ENCODE measurements at places on chromosomes 11 and 22.

DNA sequence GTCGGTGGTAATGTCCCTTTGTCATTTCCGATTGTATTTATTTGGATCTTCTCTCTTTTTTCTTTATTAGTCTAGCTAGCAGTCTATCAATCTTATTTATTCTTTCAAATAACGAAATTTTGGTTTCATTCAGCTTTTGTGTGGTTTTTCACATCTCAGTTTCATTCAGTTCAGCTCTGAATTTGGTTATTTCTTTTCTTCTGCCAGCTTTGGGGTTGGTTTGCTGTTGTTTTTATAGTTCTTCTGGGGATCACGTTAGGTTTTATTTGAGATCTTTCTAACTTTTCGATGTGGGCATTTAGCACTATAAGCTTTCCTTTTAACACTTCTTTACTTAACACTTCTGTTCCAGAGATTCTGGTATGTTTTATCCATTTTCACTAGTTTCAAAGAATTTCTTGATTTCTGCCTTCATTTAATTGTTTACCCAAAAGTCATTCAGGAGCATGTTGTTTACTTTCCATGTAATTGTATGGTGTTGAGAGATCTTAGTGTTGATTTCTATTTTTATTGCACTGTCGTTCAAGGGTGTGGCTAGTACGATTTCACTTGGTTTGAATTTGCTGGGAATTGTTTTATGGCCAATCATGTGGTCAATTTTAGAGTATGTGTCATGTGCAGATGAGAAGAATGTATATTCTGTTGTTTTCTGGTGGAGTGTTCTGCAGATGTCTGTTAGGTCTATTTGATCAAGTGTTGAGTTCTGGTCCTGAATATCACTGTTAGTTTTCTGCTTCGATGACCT, 7.7 kb upstream of the SCGB1D1 start:
- peak; percentile 12 for DNase-seq

- no peak for DNase-seq
Observed at GRCh38 chr11:82959987-82960778, 58.6 kb downstream of the DDIAS start.

DNA sequence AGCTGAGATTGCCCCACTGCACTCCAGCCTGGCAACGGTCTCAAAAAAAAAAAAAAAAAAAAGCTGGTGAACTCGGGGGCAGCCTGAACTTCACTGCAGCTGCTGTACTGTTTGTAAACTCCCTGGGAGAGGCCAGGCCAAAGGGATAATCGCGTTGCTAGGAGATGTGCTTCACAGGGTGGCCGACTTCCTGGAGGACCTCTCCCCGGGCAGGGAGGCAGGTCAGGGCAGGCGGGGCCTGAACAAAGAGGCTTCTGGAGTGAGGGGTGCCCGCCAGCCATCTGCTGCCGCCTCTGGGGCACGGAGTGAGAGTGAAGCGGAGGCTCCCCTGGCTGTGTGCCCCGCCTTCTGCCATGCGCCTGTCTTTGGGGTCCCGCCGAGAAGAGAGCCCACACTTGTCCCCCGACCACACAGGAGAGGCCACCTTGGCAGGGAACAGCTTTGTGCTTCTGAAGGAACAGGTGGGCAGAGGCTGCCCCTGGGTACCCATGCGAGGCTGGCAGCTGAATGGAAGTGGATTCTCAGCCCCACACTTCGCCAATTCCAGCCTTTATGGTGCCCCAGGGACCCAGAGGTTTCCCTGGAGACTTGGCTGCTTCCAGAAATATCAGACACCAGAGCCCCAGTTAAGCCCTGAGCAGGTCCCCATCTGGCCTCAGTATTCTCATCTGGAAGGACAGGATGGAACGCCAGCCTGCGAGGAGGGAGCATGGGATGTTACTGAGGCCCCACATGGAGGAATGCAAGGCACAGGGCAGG, 29.6 kb downstream of the TMEM184B start:
- DNase-seq: no peak

GRCh38 chr11:64185175-64185692, 737 bp upstream of the STIP1 start:
- no peak for DNase-seq

- no peak for DNase-seq
Observed at GRCh38 chr11:33725496-33725895, 10.7 kb downstream of the CD59 start.

GRCh38 chr11:93668171-93668570, 6.7 kb downstream of the CEP295 start:
- DNase-seq: no peak

DNA sequence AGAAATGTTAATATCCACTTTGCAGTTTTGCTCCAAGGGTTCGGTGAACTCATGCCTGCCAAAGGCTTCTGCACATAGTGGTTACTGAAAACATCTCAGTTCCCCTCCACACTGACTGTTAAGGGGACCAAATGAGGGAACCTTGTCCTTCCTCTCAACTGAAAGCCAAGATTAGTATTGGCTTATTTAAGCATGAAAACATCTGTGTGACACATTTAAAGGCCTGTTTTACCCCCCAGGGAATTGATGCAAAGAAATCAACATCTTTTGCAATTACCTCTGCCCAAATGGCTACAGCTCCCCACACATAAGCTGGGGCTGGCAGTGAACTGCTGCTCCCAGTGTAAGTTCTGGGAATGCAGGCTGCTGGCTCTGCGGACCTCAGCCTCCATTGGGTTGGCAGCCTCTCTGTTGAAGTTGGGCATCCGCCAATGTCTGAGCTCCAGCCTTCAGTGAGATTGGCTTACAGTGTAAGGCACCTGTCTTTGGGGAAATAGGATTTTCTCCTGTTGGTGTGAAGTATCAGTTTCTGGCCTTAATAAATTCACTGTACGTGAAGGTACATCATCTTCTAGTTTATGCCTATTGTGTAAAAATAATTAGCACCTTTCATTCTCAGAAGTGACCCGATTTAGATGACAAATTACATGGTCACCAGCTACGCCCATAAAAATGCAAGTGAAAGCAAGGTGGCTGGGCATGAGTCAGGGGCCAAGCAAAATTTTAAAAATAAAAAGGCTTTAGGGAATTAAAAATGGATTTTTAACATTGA, 213.4 kb upstream of the SYN3 start:
- DNase-seq: no peak

- DNase-seq: no peak
Observed at GRCh38 chr22:48819232-48819631, 1008.4 kb downstream of the BRD1 start.

DNA sequence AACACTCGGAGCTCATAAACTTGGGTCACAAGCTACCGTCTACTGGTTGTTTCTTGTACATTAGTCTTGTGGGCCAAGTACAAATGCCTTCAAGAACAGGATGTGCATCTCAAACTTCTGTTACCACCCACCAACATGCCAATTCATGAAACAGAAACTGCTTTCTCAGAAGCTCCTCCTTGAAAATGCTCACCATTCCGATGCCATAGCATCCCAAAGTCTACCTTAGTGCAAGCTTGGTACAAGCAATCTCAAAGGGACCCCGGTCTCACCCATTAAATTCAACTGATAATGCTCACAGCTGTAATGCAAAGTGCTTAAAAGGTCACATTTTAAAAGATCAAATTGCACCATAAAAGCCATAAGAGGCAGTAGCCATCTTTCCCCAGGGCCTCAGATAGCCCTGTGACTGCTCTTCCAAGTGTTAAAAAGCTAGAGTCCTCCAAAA, 31.8 kb upstream of the CCDC34 start:
- no peak for DNase-seq

- no peak for DNase-seq
Observed at GRCh38 chr11:34145847-34146381, 40.5 kb downstream of the NAT10 start.

DNA sequence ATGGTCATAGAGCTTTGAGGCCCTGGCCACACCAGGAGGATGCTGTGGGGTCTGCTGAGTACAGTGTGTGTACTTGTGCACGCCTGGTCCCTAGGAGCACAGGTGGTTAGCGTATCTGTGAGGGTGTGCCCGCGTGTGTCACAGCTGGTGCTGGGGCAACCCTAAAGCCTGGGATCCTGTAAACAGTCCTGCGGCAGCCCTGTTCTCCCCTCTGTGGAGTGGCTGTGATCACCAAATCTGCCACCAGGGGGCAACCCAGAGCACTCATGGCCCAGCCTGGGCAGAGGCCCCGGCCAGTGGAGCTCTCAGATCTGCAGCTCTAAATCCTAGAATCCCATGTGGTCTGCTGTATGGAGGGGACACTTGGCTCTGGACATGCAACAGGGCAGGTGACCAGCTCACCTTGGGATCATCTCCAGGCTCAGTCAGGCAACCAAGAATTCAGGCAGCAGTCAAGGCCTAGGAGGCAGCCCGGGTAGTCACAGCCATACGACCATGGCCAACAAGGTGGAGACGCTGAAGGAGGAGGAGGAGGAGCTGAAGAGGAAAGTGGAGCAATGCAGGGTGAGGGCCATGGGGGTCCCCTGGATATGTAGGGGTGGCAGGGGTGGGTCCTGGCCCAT, 3.9 kb downstream of the SH3BP1 start:
- DNase-seq: peak; percentile 73
